ENCODE measurements at places on chromosomes 6 and 20.

DNA sequence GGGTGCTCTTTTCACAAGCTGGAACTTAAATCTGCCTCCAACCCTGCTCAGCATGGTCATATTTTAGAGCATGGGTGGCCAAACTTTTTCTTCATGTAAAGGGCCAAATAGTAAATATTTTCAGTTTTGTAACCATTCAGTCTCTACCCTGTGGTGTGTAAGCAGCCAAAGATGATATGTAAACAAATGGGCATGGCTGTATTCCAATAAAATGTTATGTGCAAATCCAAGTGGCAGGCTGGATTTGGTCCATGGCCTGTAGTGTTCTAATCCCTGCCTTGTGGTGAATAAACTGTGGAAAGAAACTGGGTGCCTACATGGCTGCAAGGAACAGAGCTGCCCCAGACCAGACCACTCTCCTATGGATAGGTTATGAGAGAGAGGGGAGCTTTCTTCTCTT lies 32.7 kb downstream of the OGFRL1 start:
- DNase-seq = no peak
- no peaks in the 10 kb centered on the region for H3K4me1 ChIP-seq
- H3K36me3 ChIP-seq = no peaks in the 10 kb centered on the region
- no peak overlapping the region for H3K4me3 ChIP-seq
- no peaks in the 10 kb centered on the region for H3K27me3 ChIP-seq

DNA sequence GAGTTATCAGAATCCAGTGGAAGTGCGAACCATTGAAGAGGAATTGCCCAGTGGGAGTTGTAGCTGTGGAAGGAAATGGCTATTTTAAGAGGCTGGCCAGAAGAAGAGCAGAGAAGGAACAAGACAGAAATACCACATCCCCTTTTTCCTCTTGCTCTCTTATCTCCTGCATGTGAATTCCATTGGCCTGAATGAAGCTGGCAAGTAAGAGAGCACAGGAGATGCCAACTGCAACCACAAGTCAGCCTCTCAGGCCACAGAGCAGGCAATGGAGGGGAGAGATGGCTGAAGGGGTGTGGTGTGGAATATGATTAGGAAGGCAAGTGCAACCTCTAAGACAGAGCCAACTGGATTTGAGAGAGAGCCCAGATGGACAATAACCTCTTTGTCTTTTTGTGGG lies 362.7 kb upstream of the IMPG1 start:
- no peak overlapping the region for H3K27ac ChIP-seq

- no peaks in the 10 kb centered on the region for H3K36me3 ChIP-seq
- DNase-seq = no peak
- no peak overlapping the region for H3K4me3 ChIP-seq
- H3K27me3 ChIP-seq = no peaks in the 10 kb centered on the region
Measured at GRCh38 chr6:162868397-162868796, 140.6 kb downstream of the PACRG start.

- H3K36me3 ChIP-seq = no peaks in the 10 kb centered on the region
- no peaks in the 10 kb centered on the region for H3K27me3 ChIP-seq
- no peak overlapping the region for H3K4me3 ChIP-seq
Measured at GRCh38 chr6:110529355-110529754, 52.9 kb upstream of the SLC22A16 start.

- no peaks in the 10 kb centered on the region for H3K36me3 ChIP-seq
- H3K27me3 ChIP-seq = no peaks in the 10 kb centered on the region
- H3K4me1 ChIP-seq = no peaks in the 10 kb centered on the region
- no peak for DNase-seq
Measured at GRCh38 chr6:91447081-91447480, 860.2 kb upstream of the MAP3K7 start.

DNA sequence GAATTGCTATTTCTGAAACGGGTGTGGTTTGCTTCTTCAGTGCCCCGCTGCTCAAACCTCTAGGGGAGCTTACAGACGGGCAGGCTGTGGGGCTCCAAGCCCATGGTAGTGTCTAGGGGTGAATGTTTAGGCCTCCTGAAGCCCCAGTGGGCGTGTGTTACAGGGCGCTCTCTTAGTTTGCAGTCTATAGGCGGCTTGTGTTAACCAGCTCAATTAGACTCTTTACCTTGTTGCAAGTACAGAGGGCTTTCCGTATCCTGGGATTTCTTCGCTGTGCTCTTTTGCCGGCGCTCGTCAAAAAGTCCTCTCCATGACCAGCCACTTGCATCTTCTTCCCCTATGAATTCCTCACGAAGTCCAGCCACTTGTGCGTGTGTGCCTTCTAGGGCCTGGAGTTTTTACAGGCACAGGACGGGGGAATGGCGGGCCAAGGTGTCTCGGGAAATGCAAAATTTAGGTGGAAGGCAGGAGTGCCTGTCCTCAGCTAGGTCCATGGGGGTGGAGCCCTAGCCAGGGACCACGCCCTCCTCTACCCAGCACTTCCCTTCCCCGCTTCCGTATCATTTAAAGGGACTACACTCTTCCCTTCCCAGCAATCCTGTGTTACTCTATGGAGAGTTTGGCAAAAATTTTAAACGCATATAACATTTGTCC lies 94.5 kb downstream of the HTR1B start:
- DNase-seq = no peak
- no peak overlapping the region for H3K27ac ChIP-seq
- H3K4me1 ChIP-seq = no peaks in the 10 kb centered on the region
- no peak overlapping the region for H3K4me3 ChIP-seq
- no peaks in the 10 kb centered on the region for H3K36me3 ChIP-seq

DNA sequence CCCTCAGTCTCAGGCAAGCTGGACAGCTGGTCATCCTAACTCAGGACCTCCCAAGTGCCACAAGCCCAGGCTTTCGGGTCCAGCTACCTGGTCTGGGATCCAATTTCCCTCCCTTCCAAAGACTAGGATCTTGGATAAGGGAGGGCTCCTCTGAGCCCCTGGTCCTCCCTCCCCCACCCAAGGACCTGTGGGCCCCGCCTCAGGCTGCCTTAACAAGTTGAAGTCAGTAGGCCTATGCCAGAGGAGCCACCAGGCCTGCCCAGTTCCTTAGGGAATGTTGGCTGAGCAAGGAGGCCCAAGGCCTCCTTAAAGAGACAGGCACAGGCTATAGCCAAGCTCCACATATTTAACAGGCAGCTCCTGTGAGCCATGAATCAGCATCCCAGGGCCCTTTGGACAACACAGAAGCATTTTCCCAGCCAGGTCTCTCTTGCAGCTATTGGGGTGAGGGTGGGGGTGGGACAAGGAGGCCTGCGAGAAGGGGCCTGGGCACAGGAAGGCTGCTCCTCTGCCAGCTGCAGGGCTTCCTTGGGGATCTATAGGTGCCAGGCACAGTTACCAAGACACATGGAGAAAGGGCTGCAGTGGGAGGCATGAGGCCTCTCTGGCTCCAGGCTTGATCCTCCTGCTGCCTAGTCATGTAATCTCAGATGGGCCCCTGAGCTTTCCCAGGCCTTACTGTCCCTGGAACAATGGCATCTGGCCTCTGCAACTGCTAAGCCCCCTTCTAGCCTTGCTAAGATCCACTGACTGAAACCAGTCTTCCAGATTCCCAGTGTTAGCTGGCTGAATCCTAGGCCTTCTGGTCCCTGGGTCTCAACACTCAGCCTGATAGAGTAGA lies 27.4 kb upstream of the NOL4L start:
- no peaks in the 10 kb centered on the region for H3K4me1 ChIP-seq
- no peaks in the 10 kb centered on the region for H3K36me3 ChIP-seq
- no peak overlapping the region for H3K4me3 ChIP-seq

DNA sequence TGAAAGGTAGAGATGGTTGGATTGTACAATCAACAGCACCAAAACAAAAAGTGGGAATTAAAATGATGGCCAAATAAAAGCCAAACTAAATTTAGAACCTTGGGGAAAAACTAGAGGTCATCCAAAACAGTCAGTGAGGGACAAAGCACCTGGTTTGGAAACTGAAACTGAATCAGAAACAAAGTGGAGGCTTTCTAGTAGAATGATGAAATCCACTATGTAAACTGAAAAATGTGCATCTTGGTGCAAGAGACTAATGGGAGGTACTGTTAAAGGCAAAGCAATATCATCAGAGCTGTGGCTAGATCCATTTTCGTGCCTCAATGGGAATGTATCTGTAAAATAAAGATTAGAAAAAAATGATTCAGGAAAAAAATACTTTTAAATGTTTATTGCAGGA lies 380.0 kb upstream of the GJE1 start:
- no peak overlapping the region for H3K27ac ChIP-seq
- no peak for DNase-seq
- H3K27me3 ChIP-seq = no peaks in the 10 kb centered on the region

DNA sequence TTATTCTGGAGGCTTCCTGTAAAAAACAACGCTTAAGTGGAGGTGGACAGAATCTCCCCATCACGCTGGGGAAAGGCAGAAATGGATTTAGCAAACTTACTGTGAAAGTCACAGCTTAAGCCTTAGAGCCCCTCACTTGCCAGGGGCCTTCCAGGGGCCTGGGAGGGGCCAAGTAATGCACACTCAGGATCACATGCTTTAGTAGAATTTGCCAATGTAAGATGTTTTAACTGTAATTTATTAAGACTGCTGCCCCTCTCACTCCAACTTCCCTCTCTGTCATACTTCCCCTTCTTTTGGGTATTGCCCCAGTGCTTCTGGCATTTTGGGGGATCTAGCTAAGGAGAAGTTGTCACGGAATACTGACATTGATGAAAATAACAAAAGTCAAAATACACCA lies 12.6 kb upstream of the ADA start:
- H3K36me3 ChIP-seq = peaks cover 6% of the 10 kb centered on the region
- no peak for DNase-seq
- H3K27me3 ChIP-seq = no peaks in the 10 kb centered on the region
- H3K4me3 ChIP-seq = no peak overlapping the region
- no peak overlapping the region for H3K27ac ChIP-seq

DNA sequence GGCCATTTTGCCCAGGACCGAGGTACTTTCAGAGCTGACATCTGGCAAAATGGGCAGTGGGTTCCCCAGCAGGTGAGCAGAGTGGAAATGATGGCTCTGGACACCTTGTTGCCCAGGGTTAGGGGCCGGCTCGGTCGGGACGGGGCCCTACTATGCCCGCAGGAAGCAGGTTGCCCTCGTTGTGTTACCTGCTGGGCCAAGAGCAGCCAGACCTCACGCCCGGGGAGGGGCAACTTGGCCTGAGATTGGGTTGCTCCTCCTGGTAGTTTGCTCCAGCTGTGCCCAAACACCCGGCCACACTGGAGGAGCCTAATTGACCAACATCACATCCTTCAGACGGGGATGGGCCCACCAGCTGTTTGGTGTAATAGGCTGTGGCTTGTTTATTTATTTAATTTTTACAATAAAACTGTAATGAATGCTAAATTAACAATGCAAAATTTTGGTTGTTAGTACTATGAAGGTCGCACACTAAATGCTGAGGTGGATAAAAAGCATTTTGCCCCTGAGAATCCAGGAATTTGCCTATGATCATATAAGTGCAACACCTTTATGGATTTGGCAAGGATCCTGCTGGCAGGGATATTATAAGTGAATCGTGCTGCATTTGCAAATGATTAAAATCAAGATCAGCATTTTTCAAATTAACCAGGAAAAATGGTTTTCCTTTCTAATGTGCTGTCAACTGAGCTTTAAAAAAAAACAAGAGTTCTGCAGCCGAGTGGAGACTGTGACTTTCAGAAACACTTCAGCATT lies 26.6 kb upstream of the PCMTD2 start:
- no peak for DNase-seq
- no peak overlapping the region for H3K4me3 ChIP-seq
- peaks cover 10% of the 10 kb centered on the region for H3K4me1 ChIP-seq
- no peaks in the 10 kb centered on the region for H3K27me3 ChIP-seq
- no peaks in the 10 kb centered on the region for H3K36me3 ChIP-seq
- no peak overlapping the region for H3K27ac ChIP-seq

GRCh38 chr6:61711849-61712248 lies 574.2 kb downstream of the KHDRBS2 start:
- no peak for DNase-seq
- no peak overlapping the region for H3K27ac ChIP-seq
- no peaks in the 10 kb centered on the region for H3K4me1 ChIP-seq
- H3K36me3 ChIP-seq = no peaks in the 10 kb centered on the region
- no peak overlapping the region for H3K4me3 ChIP-seq
- no peaks in the 10 kb centered on the region for H3K27me3 ChIP-seq

- H3K27me3 ChIP-seq = no peaks in the 10 kb centered on the region
- no peak for DNase-seq
- no peaks in the 10 kb centered on the region for H3K36me3 ChIP-seq
- H3K4me3 ChIP-seq = no peak overlapping the region
- H3K27ac ChIP-seq = no peak overlapping the region
Measured at GRCh38 chr20:36130390-36130789, 24.1 kb upstream of the EPB41L1 start.

DNA sequence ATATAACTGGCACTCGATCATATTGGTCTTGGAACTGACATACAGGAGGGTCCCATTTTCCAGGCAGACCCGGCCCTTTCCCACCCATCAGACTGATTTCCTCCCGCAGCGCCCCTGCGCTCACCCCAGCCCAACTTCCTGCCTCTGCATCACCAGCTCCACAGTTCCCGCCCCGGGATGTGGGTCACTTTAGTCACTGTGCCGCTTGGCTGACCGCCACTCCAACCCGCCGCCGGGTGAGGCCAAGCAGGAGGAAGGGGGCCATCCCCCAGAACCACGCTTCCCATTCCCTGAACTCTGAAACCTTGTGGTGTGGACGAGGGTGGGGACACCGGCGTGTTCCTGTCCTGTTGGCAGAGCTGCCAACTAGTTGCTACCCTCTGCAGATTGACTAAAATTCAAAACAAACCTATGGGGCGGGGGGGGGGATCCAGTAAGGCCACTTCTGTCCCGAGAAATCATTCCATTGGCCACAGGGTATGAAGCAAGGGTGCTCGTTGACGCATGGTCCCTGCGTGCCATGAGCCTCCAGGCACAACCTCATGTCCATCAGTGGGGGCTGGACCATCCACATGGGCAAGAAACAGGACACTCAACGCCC lies 12.3 kb downstream of the TGM2 start:
- DNase-seq = no peak
- H3K27me3 ChIP-seq = no peaks in the 10 kb centered on the region
- no peak overlapping the region for H3K27ac ChIP-seq
- no peak overlapping the region for H3K4me3 ChIP-seq
- H3K36me3 ChIP-seq = no peaks in the 10 kb centered on the region

DNA sequence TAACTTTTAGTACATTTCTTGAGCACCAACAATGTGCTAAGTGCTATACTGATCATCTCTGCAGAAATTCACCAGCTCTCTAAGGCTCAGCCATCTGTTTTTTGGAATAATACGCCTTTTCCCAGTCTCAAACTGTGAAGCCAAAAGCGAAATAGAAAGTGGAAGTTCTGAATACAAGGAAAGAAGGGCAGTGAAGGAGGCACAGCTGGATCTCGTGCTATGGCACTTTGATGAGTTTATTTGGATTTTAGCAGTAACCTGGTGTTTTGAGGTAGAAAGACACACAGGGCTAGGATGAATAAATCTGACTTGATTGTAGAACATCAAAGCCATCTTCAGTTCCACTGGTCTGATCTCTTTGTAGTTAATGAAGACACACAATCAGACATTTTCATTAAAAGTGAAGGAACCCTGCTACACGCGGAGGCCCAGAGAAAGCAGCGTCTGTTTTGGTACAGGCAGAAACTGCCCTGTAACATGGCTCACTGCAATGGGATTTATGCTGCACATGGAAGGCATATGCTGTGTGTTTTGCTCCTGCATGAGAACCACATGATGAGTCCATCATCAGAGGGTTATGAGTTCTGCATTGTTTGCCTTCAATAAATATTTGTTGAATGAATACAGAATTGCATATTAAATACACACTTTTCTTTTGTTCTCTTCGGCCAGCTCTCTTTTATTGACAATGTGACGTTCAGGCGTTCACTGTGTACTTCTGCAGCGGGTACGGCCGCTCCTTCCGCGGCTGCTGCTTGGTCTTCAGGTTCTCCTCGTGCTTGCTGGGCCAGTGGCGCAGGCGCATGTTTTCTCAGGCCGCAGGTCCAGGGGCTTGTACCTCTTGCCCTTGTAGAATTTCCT lies 100.9 kb downstream of the PREP start:
- no peak for DNase-seq
- no peaks in the 10 kb centered on the region for H3K27me3 ChIP-seq
- H3K36me3 ChIP-seq = no peaks in the 10 kb centered on the region
- H3K27ac ChIP-seq = no peak overlapping the region

Data from effector memory CD4-positive, alpha-beta T cell (primary cell).